Esophagus squamous epithelium (tissue), 5 donors: ENCODE measurements at places on chromosomes 11 and 22.
A peak's percentile ranks its signal among the peaks of the same experiment; 100 is the strongest.

GRCh38 chr11:119342023-119342300 is 1.3 kb upstream of the C1QTNF5 start:
- H3K27me3 ChIP-seq: no peaks in the 10 kb centered on the region
- H3K27ac ChIP-seq: no peak overlapping the region
- no peak for DNase-seq
- H3K4me3 ChIP-seq: no peak overlapping the region

GRCh38 chr11:66720899-66721470 is 8.0 kb downstream of the SPTBN2 start:
- H3K27ac ChIP-seq: peak overlapping the region; percentile 49
- peaks cover 16% of the 10 kb centered on the region for H3K4me1 ChIP-seq
- H3K27me3 ChIP-seq: no peaks in the 10 kb centered on the region
- no peak overlapping the region for H3K4me3 ChIP-seq
- DNase-seq: no peak

DNA sequence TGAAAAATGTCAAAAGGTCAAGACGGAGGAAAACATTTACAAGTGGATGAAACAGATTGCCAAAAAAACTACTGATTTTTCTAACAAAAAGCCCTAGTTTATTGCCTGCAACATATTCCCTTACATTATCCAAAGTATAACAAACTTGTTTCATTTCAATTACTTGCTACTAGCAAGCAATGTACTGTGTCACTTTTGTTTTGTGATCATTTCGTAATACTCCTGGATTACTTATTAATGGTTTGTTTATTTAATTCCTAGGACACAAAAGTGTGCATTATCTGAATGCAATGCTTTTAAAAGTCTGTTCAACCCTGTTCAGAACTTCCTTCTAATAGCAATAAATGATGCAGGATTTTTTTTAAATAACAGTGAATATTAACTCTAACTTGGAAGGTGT is 50.9 kb downstream of the CCDC34 start:
- no peak for DNase-seq
- H3K4me3 ChIP-seq: no peak overlapping the region
- no peaks in the 10 kb centered on the region for H3K27me3 ChIP-seq
- no peak overlapping the region for H3K27ac ChIP-seq

- H3K4me1 ChIP-seq: peaks cover 43% of the 10 kb centered on the region
- no peak overlapping the region for H3K4me3 ChIP-seq
- peak overlapping the region; percentile 66 for H3K27ac ChIP-seq
- H3K36me3 ChIP-seq: no peaks in the 10 kb centered on the region
- no peak for DNase-seq
These were observed 45.3 kb upstream of the POGLUT3 start for GRCh38 chr11:108543316-108543964.

GRCh38 chr11:100684101-100685065 is 2.7 kb upstream of the ARHGAP42 start:
- no peak for DNase-seq
- peaks cover 13% of the 10 kb centered on the region for H3K4me1 ChIP-seq
- no peak overlapping the region for H3K4me3 ChIP-seq

DNA sequence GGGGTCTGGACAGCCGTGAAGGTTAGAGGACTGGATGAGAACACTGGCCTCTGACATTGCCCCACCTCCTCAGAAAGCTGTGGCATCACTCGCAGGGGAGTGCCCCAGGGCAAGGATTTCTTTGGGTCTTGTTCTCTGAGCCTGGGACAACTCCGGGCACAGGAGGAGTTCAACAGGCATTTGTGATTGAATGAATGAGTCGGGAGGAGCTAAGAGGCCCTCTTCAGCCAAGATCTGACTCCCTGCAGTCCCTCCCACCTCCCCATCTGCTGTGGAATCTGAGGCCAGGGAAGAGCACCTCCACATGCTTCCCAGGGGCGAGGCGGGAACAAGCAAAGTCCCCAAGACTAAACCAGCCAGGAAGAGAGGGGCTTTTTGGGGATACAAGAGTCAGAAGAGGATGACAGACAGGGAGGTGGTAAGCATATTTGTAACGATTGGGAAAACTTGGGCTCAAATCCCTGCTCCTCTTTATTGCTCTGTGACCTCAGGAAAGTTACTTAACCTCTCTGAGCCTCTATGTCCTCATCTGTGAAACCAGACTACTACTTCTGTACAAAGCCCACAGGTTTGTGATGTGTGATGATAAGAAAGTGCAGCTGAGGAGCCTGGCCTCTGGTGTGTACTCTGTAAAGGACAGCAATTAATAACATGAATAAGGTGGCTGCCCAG is 6.4 kb downstream of the TP53I11 start:
- peaks cover under 1% of the 10 kb centered on the region for H3K27me3 ChIP-seq
- H3K4me3 ChIP-seq: no peak overlapping the region
- H3K4me1 ChIP-seq: peaks cover 12% of the 10 kb centered on the region
- DNase-seq: no peak
- no peaks in the 10 kb centered on the region for H3K36me3 ChIP-seq

GRCh38 chr22:19761725-19762567 is 1.4 kb downstream of the TBX1 start:
- H3K27ac ChIP-seq: no peak overlapping the region
- no peaks in the 10 kb centered on the region for H3K36me3 ChIP-seq
- peak overlapping the region; percentile 39 for H3K4me3 ChIP-seq
- peaks cover 53% of the 10 kb centered on the region for H3K4me1 ChIP-seq
- DNase-seq: no peak
- H3K27me3 ChIP-seq: peaks cover 7% of the 10 kb centered on the region

- no peak overlapping the region for H3K4me3 ChIP-seq
- no peak for DNase-seq
- H3K27me3 ChIP-seq: no peaks in the 10 kb centered on the region
- H3K27ac ChIP-seq: peak overlapping the region; percentile 51
- peaks cover 13% of the 10 kb centered on the region for H3K4me1 ChIP-seq
These were observed 123.1 kb downstream of the MPPED1 start for GRCh38 chr22:43534916-43535315.

- no peaks in the 10 kb centered on the region for H3K36me3 ChIP-seq
- H3K27ac ChIP-seq: no peak overlapping the region
- DNase-seq: no peak
- no peaks in the 10 kb centered on the region for H3K27me3 ChIP-seq
These were observed 89.0 kb downstream of the CWC15 start for GRCh38 chr11:94884376-94884775.

DNA sequence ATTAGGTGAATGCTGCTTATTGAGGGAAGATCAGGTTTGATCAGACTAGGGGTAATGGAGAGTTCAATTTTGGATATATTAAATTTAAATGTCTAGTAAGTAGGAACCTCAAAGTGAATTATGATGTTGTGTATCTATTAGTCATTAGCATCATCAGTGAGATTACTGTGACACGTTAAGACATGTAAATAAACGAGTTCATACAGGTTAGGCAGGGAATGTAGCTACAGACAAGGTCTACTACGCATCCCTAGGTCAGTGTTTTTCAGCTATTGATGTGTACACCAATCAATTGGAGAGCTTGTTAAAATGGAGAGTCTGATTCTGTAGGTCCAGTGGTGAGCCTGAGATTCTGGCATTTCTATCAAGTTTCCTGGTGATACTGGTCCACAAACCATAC is 120.1 kb upstream of the LRRC4C start:
- no peaks in the 10 kb centered on the region for H3K4me1 ChIP-seq
- no peaks in the 10 kb centered on the region for H3K36me3 ChIP-seq
- no peak for DNase-seq
- no peaks in the 10 kb centered on the region for H3K27me3 ChIP-seq
- no peak overlapping the region for H3K4me3 ChIP-seq

DNA sequence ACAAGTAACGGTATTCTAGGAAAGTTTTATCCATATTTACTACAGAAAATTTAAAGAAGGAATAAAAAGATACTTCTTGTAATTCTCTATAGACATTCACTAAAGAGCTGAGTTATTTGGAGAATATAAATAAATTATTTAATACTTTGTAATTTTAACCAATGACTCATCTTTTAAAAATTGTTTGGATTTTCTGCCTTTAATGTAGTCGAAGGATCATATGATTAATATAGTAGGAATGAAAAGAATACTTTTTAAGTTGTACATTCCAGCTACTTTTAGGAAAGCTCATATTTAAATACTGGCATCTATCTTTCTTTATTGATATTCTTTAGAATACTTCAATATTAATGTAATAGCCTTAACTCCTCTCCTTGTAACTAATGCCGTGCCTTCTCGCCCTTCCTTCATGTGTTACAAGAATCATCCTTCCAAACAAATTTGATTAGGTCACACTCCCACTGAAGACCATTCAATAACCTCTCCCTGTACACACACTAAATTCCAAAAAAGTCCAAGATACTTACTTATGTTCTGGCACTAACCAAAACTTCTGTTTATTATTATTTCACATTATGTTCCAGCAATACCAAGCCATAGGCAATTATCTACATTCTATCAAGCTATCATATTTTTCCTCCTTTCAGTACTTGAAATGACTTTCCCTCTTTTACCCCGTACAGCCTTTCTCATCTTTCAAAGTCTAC is 501.9 kb downstream of the CNTN5 start:
- no peaks in the 10 kb centered on the region for H3K27me3 ChIP-seq
- H3K27ac ChIP-seq: no peak overlapping the region
- H3K4me3 ChIP-seq: no peak overlapping the region

DNA sequence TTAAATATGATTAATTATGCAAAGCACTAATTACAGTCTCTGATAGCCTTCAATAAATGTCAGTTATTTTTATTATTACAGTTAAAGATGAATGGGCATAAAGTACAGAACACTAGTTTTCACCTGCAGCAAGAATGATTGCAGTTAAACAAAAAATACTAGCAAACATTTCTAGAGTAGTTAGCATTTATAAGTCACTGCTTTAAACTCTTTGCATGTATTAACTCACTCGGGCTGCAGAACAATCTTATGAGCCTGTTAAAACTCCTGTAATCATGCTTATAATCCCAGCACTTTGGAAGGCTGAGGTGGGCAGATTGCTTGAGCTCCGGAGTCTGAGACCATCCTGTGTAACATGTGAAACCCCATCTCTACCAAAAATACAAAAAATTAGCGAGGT is 14.8 kb downstream of the OR51B4 start:
- H3K27me3 ChIP-seq: no peaks in the 10 kb centered on the region
- H3K27ac ChIP-seq: no peak overlapping the region
- DNase-seq: no peak
- H3K4me1 ChIP-seq: no peaks in the 10 kb centered on the region
- no peak overlapping the region for H3K4me3 ChIP-seq
- H3K36me3 ChIP-seq: no peaks in the 10 kb centered on the region

- no peak for DNase-seq
- H3K4me1 ChIP-seq: peaks cover 28% of the 10 kb centered on the region
- peak overlapping the region; percentile 81 for H3K27ac ChIP-seq
- H3K4me3 ChIP-seq: no peak overlapping the region
These were observed 10.7 kb upstream of the FAM83F start for GRCh38 chr22:39984006-39984405.

GRCh38 chr11:70095541-70096252 is 17.6 kb downstream of the ANO1 start:
- H3K4me3 ChIP-seq: no peak overlapping the region
- no peak overlapping the region for H3K27ac ChIP-seq
- DNase-seq: no peak
- no peaks in the 10 kb centered on the region for H3K4me1 ChIP-seq

- no peak for DNase-seq
- no peak overlapping the region for H3K27ac ChIP-seq
- H3K27me3 ChIP-seq: no peaks in the 10 kb centered on the region
- H3K4me1 ChIP-seq: peaks cover 9% of the 10 kb centered on the region
- no peaks in the 10 kb centered on the region for H3K36me3 ChIP-seq
- H3K4me3 ChIP-seq: no peak overlapping the region
These were observed 119.9 kb downstream of the FEZ1 start for GRCh38 chr11:125376117-125376516.

GRCh38 chr11:79189601-79190000 is 251.2 kb downstream of the TENM4 start:
- H3K4me3 ChIP-seq: no peak overlapping the region
- no peaks in the 10 kb centered on the region for H3K27me3 ChIP-seq
- no peak overlapping the region for H3K27ac ChIP-seq
- no peaks in the 10 kb centered on the region for H3K36me3 ChIP-seq
- H3K4me1 ChIP-seq: no peaks in the 10 kb centered on the region
- no peak for DNase-seq

GRCh38 chr11:126711977-126712625 is 288.5 kb downstream of the KIRREL3 start:
- H3K36me3 ChIP-seq: no peaks in the 10 kb centered on the region
- H3K27me3 ChIP-seq: no peaks in the 10 kb centered on the region
- DNase-seq: no peak

DNA sequence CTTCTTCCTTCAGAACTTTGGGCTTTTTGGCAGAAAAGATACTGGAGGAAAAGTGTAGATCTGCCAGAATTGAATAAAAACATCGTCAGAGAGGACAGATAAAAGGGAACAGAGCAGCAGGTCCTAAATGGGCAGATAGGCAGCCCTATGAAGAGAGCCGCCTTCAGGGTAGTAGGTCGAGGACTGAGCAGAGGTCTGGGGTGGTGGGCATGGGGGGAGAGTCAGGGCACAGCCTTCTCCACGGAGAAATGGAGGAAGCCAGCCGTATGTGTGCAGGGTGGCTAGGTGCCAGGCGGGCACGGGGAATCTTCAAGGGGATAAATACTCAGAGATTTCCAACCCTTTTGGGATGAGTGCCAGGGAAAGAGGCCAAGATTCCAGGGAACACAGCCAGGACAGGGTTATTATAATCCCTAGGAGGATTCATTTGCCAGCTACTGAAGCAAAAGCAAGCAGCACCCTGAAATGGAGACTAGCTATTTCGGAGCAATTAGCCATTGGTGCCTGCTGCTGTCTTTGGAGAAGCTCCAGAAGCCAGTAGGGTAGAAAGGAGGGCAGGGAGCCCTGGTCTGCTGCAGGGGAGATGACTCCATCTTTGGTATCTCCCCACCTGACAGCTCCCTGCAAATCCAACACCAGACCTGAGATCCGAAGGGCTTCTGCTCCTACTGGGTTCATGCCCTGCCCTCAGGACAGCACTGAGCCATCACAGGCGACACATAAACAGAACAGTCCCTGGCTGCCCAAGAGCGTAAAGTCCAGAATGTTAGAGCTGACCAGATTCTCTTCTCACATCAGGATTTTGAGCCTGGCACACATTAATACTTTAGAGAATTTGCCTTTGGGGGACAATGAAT is 174.5 kb upstream of the NTM start:
- H3K4me3 ChIP-seq: no peak overlapping the region
- DNase-seq: no peak
- H3K36me3 ChIP-seq: no peaks in the 10 kb centered on the region
- H3K4me1 ChIP-seq: peaks cover 21% of the 10 kb centered on the region
- no peaks in the 10 kb centered on the region for H3K27me3 ChIP-seq

DNA sequence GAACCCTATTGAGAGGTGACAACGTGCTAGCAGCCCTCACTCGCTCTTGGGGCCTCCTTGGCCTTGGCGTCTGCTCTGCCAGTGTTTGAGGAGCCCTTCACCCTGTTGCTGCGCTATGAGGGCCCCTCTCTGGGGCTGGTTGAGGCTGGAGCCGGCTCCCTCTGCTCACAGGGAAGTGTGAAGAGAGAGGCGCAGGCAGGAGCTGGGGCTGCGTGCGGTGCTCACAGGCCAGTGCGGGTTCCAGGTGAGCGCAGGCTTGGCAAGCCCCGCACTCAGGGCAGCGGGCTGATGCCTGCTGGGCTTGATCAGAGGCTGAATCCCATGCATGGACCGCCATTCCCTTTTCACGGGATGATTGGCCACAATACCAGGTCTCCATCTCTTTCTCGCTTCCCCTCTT is 90.7 kb downstream of the DLG2 start:
- H3K27me3 ChIP-seq: no peaks in the 10 kb centered on the region
- H3K4me3 ChIP-seq: no peak overlapping the region
- no peaks in the 10 kb centered on the region for H3K36me3 ChIP-seq
- no peak overlapping the region for H3K27ac ChIP-seq
